SW480 (cell line): ENCODE measurements at places on chromosomes 2 and 18.

- no peak for DNase-seq
Measured at GRCh38 chr2:216603010-216603883, 30.0 kb upstream of the IGFBP2 start.

DNA sequence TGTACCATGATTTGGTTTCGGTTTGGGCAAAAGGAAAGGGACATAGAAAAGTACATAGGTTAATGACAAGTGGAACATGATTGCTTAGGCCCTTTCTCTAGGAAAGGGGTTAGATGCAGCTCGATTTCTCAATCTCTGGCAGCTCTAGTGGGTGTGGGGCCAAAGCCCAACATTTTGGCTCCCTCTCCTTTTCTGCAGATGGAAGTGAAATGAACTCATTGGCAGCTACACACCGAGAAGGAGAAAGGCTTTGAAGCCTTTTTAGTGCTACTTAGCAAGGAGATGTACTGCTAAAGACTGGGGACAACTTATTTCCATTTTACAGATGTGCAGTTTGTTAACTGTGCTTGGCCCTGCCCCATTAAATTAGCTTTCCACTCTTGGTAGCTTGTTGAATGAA lies 93.8 kb downstream of the LYPD6B start:
- DNase-seq: no peak

- DNase-seq: no peak
Measured at GRCh38 chr2:46053564-46053963, 243.6 kb upstream of the EPAS1 start.

GRCh38 chr18:61917818-61918217 lies 25.0 kb upstream of the RNF152 start:
- DNase-seq: no peak

DNA sequence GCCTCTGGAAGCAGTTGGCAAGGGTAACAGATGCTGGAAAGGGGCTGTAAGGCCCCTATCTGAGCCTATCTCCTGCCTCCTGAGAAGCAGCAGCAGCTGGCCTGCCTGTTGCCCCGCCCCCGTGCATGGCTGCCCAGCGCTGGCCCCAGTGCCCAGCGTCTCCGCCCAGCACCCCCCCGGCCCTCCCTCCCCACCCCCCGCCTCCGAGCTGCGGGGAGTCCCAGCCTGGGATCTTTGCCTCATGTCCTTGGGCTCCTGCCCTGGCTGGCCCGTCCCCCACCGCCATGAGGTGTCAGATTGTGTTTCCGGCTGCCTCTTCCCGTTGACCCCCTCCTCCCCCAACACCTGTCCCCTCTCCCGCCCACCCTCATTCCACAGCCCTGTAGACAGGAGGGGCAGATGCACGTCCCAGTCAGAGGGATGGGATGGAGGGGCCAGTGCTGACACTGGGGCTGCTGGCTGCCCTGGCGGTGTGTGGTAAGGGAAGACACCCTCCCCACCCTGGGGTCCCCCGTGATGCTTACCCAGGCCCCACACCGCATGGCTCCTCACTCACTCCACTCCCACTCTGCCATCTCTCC lies at the start of gene CHRND:
Gene CHRND (plus strand): TSS at position 370 of the 581 bp plus-strand sequence. CDS start 56 bp downstream, at position 426.
- peak; percentile 78 for DNase-seq

- DNase-seq: peak; percentile 28
Measured at GRCh38 chr2:149040451-149040850, 2.0 kb downstream of the LYPD6B start.

DNA sequence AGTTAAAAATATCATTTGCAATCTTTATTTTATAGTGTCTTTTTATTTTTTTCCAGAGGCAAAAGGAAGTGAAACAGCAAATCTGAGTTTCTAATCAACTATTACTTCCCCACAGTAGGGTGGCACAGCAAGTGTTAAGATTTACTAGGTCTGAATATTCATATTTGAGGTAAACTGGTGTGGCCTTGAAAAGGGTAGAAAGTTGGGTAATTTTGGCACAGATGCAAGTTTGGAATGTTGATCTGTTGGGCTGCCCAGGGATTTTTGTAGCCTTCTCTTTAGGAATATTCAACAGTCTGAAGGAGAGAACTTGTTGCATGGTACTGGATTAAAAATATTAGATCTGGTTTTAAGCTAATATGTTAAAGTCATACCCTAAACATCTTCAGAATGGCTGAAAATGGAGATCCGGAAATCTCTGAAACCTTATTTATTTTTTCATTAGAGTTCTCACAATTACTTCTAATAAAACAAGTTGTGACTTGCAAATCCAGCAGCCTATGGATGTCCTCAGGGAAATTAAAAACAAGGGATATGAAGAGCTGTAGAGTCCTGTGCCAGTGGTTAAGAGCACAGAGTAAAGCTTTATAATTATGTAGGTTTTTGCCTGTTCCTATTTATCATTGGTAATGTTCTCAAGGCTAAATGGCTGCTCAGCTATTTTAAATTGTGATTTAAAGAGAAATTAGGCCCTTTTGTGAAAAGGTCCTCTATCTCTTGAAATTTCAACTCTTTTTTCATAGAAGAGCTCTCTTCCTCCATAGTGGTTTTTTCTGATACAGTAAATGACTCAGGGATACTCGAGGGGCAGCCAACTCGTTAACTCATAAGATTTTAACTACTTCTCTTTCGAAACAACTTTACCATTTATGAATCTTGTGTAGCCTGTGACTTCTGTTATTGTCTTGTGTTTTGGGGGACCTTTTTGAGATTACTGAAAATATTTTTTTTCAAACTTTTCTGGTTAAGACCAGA lies 11.0 kb downstream of the TANK start:
- DNase-seq: no peak

- peak; percentile 68 for DNase-seq
Measured at GRCh38 chr2:100818606-100819369, 1.2 kb upstream of the NPAS2 start.

- no peak for DNase-seq
Measured at GRCh38 chr18:26290385-26290784, 64.1 kb downstream of the TAF4B start.

- no peak for DNase-seq
Measured at GRCh38 chr2:218060118-218060517, 8.9 kb upstream of the RUFY4 start.

GRCh38 chr2:118857677-118858484 lies 10.4 kb upstream of the EN1 start:
- DNase-seq: no peak

GRCh38 chr2:119204525-119204924 lies 19.1 kb upstream of the STEAP3 start:
- no peak for DNase-seq

- DNase-seq: no peak
Measured at GRCh38 chr2:10406016-10406415, 42.1 kb downstream of the ODC1 start.

DNA sequence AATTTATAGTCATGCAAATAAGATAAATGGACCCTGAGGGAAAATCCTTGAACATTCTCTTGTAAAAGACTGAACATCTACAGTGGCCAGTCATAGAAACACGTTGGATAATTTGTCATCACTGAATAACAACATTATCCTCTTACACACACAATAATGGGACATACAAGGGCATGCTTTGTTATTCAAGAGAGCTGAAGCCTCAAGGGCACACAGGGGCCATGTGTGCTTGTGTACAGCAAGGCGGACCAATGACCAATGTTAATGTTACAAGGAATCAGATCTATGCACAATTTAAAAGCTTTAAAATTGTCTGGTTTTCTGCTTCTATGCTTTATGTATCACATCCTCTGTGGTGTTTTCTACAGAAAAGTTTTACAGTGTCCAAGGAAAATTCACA lies 23.7 kb downstream of the COL6A3 start:
- DNase-seq: no peak

DNA sequence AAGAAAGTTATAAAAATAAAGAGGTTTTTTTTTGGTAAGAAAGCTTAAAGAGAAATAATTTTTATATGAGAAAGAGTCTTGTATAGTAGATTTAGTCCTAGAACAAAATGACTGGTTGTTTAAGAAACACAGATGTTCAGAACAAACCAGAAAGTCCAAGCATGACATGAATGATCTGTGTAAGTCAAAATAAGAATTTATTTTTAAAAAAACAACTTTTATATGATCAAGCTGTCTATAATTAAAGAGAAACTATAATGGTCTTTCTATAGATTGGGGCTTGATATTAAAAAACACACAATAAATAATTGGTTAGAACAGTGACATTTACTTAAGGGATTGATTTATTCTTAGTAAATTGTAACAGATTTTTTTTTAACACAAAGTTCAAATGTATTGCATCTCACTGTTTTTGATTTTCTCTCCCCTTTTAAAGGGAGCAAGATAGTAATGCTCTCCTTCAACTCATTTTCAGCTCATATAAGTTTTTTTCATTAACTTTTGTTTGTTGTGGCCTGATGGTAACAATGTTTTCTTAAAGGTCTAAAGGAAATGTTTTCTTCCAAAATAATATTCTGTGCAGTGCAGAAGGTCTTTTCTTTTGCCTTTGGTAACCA lies 1256.8 kb downstream of the LRP1B start:
- DNase-seq: no peak

GRCh38 chr18:55908901-55909366 lies 320.9 kb upstream of the TCF4 start:
- no peak for DNase-seq

DNA sequence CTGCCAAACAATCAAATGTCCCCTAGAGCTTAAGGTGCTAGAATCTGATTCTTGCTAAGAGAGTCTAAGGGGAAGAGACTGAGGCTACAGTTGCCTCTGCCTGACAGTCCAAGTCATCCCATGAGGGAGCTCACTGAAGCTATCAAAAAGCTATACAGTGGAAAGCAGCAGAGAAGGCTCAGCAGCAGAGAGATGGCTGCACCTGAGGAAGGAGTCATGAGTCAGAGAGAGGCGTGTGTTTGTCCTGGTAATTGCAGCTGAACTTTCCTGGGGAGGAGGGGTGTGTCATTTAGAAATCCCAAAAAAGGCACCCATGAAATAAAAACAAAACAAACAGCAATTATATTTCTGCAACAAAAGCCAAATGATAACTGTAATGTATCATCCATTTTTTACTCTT lies 305.2 kb upstream of the UBE2E3 start:
- DNase-seq: no peak

DNA sequence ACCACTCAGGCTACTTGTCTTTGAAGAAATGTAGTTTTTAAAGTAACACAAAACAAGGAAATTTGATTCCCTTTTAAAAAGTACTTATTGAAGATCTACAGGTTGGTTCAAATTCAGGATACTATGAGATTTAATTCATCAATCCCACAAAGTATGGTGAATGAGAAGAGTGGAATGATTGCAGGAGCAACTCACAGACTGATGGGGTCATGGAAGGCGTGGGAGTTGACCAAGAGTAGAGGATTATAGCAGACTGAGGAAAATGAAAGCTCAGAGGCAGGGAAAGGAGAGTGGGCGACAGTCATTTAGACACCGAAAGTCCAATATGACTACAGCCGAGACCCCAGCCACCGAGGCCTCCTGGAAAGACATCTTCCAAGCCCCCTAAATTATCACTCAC lies 12.5 kb upstream of the DAPL1 start:
- DNase-seq: no peak

GRCh38 chr2:20450201-20450999 lies 3.5 kb downstream of the RHOB start:
- peak; percentile 79 for DNase-seq
